ENCODE measurements at places on chromosomes 6 and 20.

DNA sequence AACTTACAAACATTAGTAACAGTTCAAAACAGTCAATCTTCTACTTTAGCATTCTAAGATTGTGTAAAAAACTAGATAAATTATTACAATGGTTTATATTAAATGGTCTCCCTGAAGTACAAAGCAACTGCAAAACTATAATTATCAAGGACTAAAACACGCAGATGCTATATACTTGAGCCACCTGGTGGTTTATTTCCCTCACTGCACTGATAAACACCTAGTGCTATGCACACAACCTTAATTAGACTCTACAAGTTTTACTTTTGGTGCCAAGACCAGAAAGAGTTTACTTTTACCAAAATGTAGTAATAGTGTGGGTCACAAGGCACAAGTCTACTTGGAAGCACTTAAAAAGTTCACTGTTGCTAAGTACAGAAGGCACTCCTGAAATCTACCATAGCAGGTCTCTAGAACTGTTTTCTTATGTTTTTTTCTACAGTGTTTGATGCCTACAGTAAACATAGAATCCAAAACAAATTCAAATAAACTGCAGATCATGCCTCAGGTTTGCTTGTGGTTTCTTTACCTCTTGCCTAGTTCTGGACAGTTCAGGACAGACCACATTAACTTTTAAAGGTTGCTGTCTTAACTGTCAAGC lies 49.2 kb downstream of the GMDS start:
- peak; percentile 43 for DNase-seq

DNA sequence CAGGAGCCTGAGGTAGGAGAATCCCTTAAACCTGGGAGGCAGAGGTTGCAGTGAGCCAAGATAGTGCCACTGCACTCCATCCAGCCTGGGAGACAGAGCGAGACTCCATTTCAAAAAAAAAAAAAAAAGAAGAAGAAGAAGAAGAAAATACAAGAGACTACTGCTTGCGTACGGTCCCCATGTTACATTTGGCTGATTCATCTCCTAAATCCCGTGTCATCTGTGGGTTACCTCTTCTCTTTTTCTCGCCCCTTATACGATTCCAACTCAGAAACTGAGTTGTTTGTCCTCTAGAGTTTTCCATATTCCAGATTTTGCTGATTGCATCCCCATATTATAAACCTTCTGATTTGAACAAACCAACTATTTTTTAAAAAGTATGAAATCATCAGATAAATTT lies 62.4 kb upstream of the NELFCD start:
- DNase-seq, result no peak

- DNase-seq, result no peak
These were observed 19.6 kb upstream of the SERPINB1 start for GRCh38 chr6:2861060-2861821.

DNA sequence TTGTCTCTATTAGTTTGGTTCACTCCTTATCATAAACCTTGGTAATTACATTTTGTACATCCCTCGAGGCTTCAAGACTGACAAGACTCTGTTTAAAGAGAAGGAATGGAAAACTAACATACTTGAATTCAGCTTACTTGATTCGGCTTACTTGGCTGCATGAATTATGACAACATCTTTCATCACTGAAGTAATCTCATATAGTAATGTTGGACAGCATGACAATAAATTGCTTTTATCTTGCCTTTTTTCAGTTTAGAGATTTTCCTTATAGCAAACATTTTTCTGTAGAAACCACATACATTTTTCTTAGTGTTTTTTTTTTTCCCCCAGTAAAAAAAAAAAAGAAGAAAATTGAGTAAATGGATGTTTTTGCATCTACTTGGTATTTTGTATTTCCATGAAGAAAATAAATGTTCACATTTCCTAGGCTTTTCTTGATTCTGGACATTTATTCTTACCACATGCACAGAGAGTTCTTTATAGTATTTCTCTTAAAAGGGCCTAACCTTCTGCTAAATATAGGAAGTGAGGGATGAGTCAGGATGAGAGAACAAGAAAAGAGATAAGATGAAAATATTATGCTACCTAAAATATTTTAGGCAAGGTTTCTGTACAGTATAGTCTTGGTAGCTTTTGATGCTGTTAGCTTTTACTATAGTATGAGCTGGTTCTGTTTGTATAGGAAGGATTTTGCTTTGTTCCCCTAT lies 101.0 kb upstream of the HDGFL1 start:
- DNase-seq, result no peak

DNA sequence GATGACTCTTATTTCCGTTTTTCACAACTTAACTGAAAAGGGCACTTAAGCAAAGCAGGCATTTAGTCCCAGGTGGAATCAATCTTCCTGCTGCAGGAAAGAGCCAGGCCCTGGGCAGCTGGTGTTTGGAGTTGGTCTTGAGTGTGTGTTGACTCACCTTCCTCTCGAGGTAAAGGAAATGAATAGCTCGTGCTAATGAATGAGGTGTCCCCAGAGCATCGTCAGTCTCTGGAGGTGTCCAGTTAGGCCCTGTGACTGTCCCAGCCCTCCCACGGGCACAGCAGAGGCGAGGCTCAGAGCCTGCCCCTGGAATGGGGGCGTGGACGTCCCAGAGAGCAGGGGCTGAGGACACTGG lies 277.7 kb downstream of the NRN1 start:
- no peak for DNase-seq

- no peak for DNase-seq
These were observed 75.9 kb downstream of the TAF4 start for GRCh38 chr20:61989741-61990140.

- no peak for DNase-seq
These were observed 6.7 kb downstream of the CLPSL1 start for GRCh38 chr6:35787266-35788218.

DNA sequence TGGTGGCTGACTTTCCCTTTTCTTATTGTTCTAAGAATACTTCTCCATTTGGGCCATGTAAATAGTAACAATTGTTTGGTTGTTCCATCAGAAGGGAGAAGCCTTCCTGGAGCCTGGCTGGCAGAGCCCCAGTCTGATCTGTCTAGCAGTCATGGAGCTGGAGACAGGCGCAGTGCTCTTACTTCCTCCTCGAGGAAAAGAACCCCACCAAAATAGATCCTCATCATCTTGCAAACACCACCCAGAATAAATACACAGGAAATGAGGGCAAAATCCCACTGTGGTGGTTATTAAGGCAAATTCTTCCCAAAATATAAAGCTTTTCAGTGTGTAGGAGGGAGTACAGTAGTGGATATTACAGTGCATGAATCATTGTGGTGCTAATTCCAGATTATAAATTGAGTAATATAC lies 195.1 kb upstream of the SGK1 start:
- no peak for DNase-seq

DNA sequence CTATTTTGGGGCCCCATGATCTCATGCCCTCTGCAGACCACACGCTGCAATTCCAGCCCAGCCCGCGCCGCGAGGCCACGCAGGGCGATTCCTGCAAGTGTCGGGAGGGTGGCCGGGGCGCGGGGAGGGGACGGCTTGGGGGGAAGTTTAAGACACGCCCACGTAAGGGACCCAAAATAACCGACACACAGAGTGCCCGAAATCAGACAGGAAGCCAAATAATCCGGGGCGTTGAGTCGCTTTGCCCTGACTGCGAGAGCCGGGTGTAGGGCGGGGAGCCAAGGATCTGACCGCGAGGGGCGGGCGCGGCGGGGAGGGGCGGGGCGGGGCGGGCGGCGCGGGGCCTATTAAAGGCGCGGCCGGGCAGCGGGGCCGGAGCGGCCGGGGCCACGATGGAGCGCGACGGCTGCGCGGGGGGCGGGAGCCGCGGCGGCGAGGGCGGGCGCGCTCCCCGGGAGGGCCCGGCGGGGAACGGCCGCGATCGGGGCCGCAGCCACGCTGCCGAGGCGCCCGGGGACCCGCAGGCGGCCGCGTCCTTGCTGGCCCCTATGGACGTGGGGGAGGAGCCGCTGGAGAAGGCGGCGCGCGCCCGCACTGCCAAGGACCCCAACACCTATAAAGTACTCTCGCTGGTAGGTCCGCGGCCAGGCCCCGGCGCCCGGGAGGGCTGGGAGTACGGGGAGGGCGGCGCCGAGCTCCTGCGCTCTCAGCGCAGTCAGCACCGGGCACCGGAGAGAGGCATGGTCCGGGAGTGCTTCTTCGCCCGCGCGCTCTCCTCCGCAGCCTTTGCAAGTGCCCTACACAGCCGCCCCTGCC lies at the start of gene ENPP1:
ENPP1 (plus strand) TSS at position 377 of the 816 bp plus-strand sequence; CDS start at position 393, 16 bp downstream.
- DNase-seq, result no peak

DNA sequence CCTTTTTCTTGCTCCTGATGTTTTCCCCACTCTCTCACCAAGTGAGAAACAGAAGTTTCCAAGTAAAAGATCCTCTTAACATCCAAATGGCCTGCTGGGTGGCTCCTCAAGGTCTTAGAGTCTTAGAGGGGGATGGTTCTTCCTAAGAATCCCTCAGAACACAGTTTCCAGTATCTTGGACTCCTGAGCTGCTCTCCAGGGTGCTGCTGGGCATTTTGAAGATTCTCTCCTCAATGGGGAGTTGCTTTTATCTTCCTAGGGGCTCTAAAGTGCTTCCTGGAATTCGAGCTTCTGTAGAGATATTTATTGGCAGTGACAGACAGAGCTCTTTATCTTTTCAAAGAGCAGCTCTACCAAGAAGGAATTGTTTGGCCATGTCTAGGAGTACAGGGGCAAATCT lies 70.8 kb upstream of the SLC35B3 start:
- no peak for DNase-seq

- no peak for DNase-seq
These were observed 31.1 kb downstream of the UTRN start for GRCh38 chr6:144315981-144316861.

DNA sequence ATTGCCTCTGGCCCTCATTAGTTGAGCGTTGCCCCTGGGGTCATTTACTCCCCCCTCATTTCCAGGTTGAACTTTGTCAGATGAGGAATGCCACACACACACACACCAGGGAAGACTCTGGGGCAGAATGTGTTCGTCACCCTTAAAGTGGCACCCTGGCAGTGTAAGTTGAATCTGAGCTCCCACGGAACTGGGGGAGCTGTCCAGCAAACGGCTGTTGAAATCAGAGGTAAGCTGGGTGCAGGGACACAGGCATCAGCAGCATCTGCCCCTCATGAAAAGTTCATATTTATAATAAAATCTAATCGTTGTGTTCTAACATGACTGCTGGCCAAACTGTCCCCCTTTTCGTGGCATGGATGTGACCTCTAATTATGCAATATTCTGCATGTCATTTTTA lies 4.3 kb upstream of the MC3R start:
- no peak for DNase-seq

- DNase-seq, result peak; percentile 51
These were observed 1.0 kb upstream of the VSTM2L start for GRCh38 chr20:37901654-37902503.

GRCh38 chr20:62141397-62142251 lies 1.6 kb downstream of the PSMA7 start:
- no peak for DNase-seq

GRCh38 chr20:25254571-25254970 lies 6.7 kb downstream of the PYGB start:
- DNase-seq, result no peak

GRCh38 chr20:32354592-32355416 lies 3.3 kb upstream of the ASXL1 start:
- DNase-seq, result no peak

DNA sequence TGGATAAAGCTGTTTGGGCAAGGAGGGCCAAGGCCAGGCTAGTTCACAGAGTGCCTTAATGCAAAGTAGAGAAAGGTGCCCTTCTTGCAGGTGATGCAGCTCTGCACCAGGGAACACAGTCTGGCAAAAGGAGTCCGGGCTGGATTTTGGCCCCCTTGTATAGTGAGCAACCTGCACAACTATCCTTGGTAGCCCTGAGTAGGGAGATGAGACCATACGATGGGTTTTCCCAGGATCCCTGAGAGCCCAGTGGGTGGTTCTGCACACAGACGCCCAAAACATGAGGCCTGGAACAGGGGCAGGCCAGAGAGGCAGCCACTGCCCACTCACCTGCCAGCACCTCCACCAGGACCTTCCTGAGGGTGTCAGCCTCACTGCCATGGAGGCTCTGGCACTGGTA lies 2.0 kb downstream of the TREM2 start:
- DNase-seq, result no peak

DNA sequence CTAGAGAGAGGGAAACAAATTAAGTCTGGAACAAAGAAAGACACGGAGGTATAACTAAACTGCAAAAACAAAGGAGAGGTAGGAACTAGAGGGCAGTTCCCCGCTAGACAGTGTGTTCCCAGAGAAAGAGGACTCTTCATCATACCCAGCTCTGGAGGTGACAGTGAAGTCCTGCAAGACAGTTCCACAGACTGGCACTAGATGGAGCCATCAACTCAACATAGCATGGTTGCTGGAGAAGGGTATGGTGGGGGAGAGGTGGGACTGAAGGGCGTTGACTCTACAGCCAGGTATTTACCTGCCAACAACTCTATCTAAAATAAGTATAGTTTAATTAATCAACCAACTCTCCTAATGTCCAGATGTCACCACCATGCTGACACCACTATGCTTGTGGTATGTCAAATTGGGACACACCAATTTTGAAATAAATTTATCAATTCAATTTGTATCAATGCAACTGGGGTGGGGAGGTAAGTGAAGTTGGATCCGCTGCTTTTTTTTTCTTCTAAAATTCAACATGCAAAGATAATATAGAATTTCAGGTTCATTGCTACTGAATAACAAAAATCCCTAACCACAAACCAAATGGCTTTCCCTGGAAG lies 9.7 kb downstream of the BACH2 start:
- DNase-seq, result no peak

DNA sequence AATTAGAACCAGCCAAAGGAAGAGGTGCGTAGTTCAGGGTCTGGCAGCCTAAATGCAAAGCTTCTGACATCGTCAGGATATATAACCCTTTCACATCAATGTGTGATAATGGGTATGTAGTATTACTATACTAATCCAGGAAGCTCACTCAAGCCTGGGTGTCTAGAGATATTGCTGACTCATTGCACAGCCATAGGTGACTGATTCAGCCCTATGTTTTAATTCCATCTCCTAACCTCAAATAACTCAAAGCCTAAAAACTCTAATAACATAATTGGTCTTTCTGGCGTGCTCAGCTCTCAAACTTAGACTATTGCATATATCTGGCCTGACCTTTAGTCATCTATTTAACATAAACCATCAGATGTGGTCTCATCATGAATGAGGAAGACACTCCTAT lies 658.4 kb downstream of the TBC1D32 start:
- DNase-seq, result no peak

DNA sequence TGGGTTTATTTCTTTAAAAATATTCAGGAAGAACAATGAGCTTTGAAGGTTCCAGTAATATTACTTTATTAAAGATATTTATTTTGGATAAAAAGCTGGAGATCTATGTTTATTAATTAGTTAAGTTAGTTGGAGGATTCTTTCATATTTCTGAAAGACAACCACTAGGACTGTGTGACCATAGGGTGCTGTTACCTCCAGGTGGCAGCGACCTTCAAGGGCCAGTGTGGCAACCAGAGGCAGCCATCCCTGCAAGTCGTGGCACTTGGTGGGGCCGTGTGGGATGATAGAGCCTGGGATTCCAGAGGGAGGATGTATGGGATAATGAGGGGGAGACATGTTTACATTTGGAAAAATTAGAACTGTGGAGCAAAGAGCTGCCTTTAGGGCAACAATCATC lies 95.5 kb upstream of the SCP2D1 start:
- DNase-seq, result no peak

GRCh38 chr6:91664327-91664959 lies 1077.6 kb upstream of the MAP3K7 start:
- no peak for DNase-seq

Measured in astrocyte of the cerebellum (primary cell).